ENCODE measurements at places on chromosomes 4 and X.

GRCh38 chr4:118290951-118291350 lies 61.9 kb downstream of the PRSS12 start:
- DNase-seq: no peak

- no peak for DNase-seq
Observed at GRCh38 chr4:9849538-9849920, 68.1 kb downstream of the DRD5 start.

DNA sequence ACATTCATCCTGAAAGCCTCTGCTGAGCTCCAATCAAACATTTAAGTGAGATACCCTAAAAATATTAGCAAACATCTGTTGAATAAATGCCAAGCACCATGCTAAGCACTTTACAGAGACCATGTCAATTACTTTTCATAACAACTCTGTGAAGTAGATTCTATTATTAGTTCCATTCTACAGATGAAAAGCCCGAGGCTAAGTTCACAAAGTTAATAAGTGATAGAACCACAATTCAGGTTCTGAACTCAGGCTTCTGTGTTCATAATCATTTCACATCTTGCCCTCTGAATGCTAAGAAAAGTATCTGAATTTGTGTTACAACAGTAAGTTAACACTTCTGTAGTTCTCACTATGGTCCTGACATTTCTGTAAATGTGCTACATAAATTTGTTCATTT lies 27.4 kb downstream of the SEL1L3 start:
- DNase-seq: no peak

GRCh38 chrX:120372667-120373370 lies 10.9 kb downstream of the ATP1B4 start:
- DNase-seq: no peak

GRCh38 chr4:114577386-114577785 lies 21.2 kb upstream of the UGT8 start:
- no peak for DNase-seq

GRCh38 chrX:134746410-134746785 lies 88.1 kb upstream of the PLAC1 start:
- DNase-seq: peak; percentile 2

GRCh38 chr4:142463206-142463605 lies 382.9 kb downstream of the INPP4B start:
- DNase-seq: no peak

DNA sequence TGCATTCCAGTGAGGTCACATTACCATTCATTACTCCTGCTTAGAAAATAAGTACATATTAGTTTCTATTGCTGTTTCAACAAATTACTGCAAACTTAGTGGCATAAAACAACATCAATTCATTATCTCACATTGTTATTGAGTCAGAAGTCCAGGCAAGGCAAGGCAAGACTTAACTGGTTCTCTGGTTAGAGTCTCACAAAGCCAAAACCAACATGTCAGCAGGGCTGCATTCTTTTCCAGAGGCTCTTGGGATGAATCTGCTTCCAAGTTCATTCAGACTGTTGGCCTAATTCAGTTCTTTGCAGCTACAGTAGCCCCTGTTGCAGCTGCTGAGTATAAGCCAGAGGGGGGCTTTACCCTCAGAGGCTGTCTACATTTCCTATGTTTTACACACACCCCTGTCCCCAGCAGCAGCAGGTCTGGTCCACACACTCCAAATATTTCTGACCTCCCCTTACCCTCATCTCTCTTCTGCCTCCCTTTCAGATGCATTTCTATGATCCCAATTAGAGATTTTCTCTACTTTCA lies 892.1 kb upstream of the EPHA5 start:
- DNase-seq: no peak

- DNase-seq: no peak
Observed at GRCh38 chrX:122913134-122913533, 270.9 kb upstream of the GRIA3 start.

DNA sequence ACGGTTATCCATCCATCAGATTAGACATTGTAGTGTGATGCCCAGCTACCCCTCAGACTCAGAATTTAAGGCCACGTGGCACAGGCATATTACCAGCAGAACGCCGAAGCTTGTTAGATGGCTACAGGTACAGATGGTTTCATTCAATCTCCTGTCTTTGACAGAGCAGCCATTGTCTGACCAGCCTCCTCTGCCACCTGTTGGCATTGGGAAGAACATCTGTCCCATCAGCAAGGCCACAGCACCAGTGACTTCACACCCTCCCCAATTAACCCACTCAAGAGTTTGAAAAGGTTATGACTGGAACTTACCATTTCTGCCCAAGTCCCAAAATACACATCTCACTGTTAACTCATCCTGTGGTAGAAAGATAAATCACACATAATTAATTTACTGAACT lies 22.0 kb upstream of the PHKA2 start:
- DNase-seq: no peak

DNA sequence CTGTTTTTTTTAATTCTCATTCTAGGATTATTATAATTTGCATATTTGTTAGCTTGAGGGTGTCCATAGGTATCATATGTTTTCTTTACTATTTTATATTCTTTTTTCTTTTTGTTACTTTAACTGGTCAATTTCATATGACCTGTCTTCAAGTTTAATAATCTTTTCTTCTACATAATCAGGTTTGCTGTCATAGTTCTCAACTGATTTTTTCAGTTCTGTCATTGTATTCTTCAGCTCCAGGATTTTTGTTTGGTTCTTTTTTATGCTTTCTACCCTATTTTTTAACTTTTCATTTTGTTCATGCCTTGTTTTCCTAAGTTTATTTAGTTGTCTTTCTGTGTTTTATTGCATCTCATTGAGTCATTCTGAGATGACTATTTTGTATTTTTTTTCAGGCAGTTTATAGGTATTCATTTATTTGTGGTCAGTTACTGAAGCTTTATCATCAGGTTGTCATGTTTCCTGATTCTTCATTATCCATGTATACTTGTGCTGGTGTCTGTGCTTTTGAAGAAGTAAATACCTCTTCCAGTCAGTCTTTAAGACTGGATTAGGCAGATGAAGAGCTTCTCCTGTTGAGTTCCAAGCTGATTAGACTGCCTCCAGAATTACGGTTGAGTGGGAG lies 220.3 kb upstream of the VEGFC start:
- DNase-seq: no peak

DNA sequence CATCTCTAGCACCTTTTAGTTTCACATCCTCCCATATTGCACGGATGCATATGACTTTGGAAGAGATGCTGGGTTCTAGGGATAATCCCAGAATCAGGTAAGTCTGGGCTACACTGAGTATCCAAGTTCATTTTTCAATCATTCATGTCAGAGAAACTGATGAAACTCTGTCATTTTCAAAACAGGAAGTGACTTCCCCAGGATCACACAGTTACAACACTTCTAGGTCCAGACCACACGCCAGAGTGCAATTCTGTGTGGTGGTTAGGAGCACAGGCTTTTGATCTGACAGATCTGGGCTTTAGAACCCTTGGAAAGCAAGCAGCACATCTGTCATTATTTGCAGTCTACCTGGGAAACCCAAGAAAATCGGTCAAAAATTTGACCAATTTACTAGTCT lies 52.1 kb upstream of the CDKN2AIP start:
- no peak for DNase-seq

GRCh38 chrX:1803741-1804140 lies 188.9 kb downstream of the ASMT start:
- no peak for DNase-seq

GRCh38 chrX:97065973-97066372 lies 182.3 kb downstream of the RPA4 start:
- no peak for DNase-seq

GRCh38 chr4:108203377-108203776 lies 34.6 kb upstream of the LEF1 start:
- DNase-seq: no peak

DNA sequence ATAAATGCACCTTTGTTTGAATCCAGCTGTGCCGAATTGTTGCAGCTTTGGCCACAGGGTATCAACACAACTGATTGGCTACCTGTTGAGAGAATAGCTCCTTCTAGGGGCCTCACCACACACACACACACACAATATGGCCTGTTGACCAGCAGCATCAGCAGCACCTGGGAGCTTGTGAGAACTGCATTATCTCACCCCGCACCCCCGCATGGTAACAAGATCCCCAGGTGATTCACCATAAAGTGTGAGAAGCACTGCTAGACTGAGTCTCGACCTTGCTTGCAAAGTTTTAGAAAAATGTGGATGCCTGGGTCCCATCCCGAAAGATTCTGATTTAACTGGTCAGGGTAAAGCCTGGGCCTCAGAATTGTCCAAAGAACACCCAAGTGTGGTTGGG lies 176.9 kb upstream of the PRPS2 start:
- no peak for DNase-seq

- DNase-seq: no peak
Observed at GRCh38 chrX:2360731-2361130, 140.0 kb downstream of the DHRSX start.

DNA sequence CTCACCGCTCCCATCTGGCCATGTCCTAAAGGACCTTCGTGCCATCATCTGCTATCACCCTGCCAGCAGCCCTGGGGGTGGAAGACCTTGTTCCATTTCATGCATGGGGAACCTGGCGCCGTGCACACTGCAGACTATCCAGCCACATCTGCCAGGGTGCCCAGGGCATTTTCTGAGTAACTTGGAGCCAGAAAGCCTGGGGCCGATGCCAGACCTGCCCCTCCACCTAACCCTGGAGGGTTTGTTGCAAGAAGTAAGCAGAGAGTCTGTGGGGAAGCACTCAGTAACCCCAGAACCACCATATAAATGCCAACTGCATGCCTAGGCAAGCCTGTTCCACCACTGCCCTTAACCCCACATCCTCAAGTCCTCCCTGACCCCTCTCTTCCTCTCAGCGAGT lies 7.3 kb downstream of the HAUS7 start:
- DNase-seq: no peak
